ENCODE measurements at places on chromosomes 12 and 14.
A peak's percentile ranks its signal among the peaks of the same experiment; 100 is the strongest.

- no peak for DNase-seq
Observed at GRCh38 chr12:51059086-51059485, 11.0 kb downstream of the LETMD1 start.

GRCh38 chr12:132453361-132454192, 36.4 kb upstream of the FBRSL1 start:
- no peak for DNase-seq

DNA sequence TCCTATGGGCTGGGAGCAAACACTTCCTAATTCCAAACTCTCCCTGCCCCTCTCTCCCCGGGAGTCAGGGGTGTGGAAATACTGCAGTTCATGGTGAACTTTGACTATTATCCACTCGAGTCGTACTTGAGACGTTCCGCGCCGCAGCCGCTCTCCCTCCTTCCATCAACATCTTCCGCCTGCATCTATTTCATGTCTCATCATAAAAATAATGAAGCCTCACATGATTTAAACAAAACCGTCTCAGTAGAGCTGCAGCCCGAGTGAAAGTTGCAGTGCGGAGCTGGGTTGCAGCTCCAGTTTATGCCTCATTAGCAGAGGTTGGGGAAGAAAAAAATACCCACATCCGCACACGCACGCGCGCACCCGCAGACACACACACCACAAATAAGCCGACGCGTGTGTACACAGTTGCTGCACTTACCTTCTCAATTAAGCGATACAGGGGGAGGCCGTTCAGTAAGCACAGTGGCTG, 283 bp downstream of the LMO3 start:
- no peak for DNase-seq

DNA sequence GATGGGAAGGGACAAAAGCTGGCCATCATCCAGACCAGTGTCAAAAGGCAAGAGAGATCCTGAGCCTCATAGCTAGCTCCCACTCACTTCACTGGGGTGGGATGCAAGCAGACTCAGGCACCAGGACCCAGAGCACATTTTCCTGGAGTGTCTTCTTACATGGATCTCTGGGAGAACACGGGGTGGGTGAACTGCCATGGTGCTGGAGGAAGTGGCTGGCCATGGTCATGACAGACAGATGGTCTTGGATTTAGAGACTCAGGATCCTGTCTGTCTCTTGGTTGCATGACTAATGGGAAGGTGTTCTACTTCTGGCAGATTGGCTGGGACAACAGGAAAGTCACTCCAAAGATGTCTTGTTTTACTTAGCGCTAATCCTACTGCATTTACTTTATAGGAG, 311.5 kb downstream of the ATP23 start:
- DNase-seq, result no peak

DNA sequence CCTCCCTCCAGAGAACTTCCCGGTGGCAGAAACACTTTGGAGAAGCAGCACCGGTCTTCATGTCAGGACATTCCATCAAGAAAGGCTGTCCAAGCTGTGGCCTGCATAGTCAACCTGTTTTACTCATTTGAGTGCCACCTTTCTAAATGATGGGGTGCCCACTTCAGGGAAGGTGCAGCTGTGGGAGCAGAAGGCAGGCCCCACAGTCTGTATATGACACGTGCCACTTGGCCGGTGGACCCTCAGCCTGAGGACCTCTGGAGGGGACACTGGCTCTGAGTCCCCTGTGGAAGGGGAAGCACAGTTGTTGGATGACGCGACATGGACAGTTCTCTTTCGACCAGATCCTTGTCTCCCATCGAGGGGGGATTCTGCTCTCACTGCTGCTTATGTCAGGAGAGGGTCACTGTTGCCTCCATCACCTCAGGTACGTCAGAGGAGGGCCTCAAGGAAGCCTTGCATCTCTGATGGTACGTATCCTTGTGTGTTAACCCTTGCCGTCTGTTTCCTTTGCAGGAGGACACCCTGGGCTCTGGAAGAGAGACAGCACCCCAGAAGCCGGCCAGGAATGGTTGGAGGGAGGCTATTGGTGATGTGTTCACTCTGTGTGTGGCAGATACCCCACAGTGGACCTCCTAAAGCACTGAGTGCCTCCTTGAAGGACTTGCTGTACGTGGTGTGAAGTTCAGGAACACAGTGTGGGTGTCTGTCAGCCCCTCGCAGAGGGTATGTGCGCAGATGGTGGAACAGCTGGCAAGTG, 132.1 kb upstream of the RTL1 start:
- DNase-seq, result no peak

DNA sequence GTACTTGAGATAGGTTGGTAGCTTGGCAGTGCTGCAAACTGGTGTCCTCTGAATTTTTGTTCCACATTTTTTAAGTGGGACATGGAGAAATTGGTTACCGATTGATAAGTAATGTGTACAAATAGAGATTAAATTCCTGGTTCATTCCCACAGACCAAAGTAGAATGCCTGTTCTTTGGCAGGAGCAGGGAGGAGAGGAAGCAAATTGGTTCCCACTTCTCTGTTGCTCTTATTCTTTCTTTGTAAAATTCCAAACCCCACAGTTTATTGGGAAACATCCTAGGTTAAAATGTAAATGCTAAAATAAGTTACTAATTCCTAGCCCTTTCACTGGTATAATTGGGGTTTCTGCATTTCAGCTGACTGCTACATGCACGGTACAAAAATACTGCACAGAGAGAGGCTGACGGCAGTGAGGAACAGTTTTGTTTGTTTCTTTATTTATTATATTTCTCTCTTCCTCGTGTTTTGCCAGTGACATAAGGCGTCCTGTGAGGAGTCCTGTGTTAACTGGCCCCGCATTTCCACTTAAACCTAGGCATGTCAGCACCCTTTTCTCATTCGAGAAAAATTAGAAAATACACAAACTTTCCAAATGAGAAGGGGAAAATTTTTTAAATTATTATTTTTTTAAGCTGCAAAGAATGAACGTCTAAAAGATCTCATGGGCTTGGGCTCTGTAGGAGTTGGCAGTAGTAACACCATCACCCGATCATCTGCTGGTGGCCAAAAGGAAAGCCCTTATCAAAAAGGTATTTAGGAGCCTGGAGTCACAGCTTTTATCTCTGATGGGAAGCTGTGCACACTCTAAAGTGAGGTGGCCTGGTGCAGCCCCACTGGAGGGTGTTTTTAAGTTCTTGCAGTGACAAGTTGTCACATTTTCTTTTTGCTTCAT, 25.4 kb upstream of the BCL7A start:
- no peak for DNase-seq

DNA sequence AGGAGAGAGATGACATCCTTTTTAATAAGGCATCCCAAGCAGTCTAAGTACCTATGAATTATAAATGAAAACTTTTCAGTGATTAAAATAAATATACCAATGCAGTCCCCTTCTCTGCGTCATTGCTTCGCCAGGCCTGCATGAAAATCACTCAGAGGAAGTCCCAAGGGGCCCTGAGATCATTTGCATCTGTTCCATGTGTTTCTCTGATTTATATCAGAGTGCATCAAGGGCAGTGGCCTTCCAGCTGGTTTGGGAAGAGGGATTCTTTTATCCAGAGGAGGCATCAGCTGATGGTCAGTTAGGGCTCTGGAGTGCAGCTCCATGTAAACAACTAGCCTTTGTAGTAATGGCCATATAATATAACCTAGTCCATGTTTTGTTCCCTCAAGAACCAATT, 210.1 kb downstream of the RGS6 start:
- DNase-seq, result no peak

GRCh38 chr14:22800346-22800745, 14.9 kb downstream of the SLC7A7 start:
- DNase-seq, result no peak

DNA sequence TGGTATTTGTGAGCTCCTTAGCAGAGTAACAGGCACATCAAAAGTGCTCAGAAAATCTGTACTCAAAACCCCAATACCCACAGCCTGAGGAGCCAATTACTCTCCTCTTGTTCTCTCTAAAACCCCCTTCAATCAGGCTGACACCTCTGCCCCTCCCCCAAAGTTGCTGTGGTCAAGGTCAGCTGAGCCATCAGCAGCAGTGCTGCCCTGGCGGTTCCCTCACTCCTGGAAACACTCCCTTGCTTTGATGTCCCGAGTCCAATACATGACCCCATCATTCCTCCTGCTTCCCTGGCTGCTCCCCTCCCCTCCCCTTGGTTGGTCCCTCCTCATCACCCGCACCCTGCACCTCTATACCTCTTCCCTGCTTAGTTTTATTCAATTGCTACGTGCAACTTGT, 57.2 kb upstream of the C14orf132 start:
- DNase-seq, result no peak

DNA sequence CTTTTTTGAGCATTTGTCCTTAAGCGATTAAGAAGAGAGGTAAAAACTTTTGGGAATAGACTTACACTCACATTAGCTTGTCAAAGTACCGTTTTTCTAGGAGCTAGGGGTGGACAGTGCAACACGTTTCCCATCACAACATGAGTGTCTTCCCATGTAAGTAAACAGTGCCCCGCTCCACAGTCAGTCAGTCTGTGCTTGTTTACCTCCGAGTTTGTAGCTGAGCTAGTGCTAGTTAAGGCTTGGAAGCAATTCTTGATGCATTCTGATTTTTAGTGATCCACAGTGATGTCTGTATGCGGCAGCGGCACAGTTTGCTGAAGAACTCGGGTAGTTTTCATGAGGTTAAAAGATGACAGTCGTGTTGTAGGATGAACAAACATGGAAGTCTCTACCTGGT, 941 bp downstream of the ZDHHC17 start:
- no peak for DNase-seq

DNA sequence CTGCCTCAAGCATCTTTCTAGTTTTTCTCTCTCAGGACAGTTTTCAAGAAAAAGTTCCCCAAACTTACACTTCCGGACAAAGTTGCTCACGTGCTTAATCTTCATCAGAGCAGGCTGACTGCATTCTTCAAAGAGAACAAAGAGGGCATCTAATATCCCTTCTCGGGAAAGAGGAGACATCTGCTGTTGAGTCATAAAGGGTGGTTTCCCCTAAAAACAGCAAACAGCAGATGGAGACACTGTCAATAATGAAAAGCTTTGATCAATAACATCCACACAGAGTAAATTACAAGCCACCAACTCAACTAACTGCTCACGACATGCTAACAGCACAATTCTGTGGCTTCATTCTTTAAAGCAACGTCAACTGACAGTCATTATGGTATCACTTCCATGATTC, 8.1 kb downstream of the CIT start:
- no peak for DNase-seq

DNA sequence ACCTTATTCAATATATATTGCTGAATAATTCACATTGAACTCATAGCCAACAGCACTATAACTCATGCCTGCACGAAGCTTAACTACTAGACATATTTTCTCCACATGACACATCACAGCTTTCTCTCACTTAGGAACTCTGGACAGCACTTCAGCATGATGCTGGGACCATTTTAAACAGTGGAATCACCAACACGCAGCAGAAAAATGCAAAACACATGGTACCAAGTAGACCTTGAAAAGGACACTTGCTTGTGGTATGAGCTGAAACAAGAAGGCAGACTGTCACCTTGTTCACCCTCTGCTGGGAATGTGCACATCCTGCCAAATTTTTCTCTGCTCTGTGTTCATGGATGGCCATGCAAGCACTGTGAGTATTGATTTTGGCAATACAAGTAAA, 34.8 kb upstream of the CD9 start:
- DNase-seq, result no peak

DNA sequence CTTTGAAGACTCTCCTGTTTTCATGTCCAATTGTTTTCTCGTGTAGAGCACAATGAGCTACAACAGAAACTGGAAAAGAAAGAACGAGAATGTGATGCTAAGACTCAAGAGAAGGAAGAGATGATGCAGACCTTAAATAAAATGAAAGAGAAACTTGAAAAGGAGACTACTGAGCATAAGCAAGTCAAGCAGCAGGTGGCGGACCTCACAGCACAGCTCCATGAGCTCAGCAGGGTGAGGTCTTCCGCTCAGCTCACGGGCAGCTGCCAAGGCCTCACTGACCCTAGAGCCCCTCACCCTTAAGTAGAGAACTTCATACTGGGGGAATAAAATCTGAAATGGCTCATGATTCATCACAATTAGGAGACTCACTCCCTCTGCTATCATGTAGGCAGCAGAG, 134.7 kb downstream of the GPR135 start:
- DNase-seq, result no peak

DNA sequence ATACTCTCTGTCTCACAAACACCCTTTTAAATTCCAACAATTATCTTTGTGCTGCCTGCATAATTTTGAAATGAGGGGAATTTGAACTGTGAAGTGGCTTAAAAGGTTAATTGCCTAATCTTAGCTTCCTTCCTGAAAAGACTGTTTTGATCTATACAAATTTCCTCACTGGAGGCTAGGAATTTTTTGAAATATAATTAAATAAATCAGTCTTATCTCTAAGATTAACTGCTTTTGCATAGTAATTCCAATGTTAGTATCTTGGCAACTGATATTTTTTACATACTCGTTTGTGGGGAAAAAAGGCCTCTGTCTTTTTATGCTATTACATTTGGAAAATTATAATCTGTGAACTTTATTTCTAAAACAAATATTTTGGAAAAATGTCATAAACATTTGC, 498.5 kb downstream of the TMTC2 start:
- no peak for DNase-seq

- DNase-seq, result no peak
Observed at GRCh38 chr12:23550753-23551152, 398.7 kb downstream of the SOX5 start.

DNA sequence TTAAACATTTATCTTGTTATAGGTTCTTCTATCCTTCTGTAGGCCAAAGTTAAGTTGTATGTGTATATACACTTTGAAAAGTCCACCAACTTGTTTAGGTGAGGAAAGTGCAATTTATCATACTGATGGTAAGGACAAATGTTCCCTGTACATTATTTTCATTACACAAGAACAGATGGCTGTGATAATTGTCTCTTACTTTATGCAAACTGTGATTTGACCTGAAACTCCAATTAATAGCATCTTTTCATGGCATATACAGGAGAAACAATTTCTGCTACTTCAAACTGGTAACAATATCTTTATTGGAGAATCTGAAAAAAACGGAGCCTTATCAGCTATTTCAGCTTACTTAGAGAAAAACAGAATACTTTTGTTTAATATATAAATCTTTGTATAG, 5.6 kb downstream of the TRIM9 start:
- DNase-seq, result no peak

GRCh38 chr14:23173031-23173430, 10.4 kb downstream of the SLC7A8 start:
- DNase-seq, result no peak

- DNase-seq, result no peak
Observed at GRCh38 chr12:127245437-127245836, 1021.5 kb upstream of the TMEM132C start.

DNA sequence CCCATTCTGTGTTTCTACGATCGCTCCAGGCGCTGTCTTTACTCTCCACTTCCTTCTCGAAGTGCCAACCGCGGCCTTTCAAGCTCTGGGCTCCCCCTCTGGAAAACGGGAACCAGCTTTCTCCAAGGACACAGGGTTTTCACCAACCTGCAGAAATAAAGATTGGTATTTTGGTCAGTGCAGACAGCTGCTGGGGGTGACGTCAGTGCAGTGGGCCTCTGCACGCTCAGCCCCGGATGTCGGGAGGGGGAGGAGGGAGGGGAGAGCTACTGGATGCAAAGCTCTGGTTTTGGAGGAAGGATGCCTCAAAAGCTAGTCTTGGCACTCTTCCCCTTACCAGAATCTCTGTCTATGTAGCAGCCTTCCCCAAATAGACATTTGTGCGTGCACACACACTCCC, 19.9 kb downstream of the HRK start:
- DNase-seq, result peak; percentile 34

- peak; percentile 40 for DNase-seq
Observed at GRCh38 chr12:64633940-64634337, 23.6 kb downstream of the RASSF3 start.
